ENCODE measurements at places on chromosomes 5 and 9.

- DNase-seq, result no peak
These were observed 68.2 kb downstream of the NR2F1-AS1 start for GRCh38 chr5:93512799-93513198.

GRCh38 chr5:91007251-91007650 lies 375.9 kb downstream of the ARRDC3 start:
- DNase-seq, result no peak

GRCh38 chr9:4547016-4547415 lies 56.7 kb downstream of the SLC1A1 start:
- DNase-seq, result no peak

DNA sequence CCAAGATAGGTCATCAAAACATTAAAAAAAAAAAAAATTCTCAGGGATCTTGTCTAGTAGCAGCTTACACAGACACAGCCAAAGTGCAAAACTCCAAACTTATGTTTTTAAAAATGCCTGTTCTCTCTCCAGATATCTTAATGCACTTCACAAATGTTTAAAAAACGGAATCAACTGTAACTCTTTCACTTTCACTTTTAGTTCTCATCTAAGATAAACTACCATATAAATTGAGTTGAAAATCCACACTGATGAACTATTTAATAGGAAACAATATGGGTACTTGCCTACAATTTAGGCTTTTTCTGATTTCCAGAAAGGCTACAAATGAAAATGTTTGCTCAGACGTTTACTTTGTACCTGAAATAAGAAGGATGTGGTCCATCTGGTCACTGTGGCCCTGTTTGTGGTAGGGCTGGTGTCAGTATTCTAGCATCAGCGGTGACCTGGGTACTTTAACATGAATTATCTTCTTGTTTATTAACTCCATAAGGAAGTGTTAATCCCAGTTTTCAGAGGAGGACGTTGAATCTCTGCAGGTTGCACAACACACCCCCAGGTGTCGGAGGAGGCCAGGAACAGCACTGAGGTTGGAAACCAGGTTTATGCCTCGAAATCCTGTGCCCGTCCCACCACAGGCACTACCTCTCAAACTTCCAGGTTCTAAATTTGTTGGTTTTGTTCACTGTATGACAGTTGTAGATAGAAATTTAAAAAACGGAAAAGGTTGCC lies 13.3 kb upstream of the LPCAT1 start:
- DNase-seq, result no peak

DNA sequence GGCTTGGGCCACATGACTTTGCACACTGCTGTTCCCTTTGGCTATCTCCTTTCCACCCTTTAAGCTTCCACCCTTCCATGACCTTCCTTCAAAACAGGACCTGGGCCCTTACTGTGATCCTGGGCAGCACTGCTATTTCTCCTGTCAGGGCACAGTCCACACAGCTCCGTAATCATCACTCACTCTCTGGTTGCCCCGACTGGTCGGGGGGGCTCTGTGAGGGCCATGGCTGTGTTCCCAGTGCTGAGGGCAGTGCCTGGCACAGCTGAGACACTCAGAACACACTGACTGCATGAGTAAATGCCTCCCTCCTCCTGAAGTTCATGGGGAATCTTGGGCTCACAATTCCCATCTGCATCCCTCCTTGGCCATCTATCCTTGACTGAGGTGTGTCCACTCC lies 12.2 kb downstream of the TRAF1 start:
- no peak for DNase-seq

DNA sequence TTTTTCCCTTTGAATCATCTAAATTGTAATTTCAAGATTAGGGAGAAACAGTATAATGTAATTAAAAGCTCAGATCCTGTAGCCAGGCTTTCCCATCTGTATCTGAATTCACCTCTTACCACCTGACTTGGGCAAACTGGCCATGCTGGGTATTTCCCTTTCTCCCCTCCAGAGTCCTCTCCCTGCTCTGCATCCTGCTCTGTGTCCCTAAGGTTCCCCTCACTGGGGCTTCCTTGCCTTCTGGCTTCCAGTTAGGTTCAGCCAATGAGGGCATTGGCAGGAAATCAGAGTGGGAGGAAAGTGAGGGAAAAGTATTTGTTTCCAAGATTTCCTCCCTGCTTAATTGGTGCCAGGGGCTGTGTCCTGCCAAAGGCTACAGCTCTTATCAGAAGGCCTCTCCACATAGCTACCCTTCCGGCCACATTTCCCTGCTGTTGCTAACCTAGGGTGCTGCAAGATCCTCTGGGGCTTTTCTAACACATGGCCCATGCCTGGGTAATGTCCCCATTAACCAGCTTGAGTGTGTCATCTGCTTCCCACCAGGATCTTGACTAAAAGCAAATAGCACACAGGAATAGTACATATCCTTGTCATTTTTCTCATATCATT lies 51.0 kb upstream of the MPDZ start:
- no peak for DNase-seq

- no peak for DNase-seq
These were observed 165.4 kb downstream of the AUH start for GRCh38 chr9:91196103-91196950.

GRCh38 chr5:115432691-115433090 lies 111.9 kb downstream of the FEM1C start:
- DNase-seq, result peak; percentile 75

GRCh38 chr9:114465906-114466900 lies 39.1 kb downstream of the WHRN start:
- DNase-seq, result peak; percentile 80

DNA sequence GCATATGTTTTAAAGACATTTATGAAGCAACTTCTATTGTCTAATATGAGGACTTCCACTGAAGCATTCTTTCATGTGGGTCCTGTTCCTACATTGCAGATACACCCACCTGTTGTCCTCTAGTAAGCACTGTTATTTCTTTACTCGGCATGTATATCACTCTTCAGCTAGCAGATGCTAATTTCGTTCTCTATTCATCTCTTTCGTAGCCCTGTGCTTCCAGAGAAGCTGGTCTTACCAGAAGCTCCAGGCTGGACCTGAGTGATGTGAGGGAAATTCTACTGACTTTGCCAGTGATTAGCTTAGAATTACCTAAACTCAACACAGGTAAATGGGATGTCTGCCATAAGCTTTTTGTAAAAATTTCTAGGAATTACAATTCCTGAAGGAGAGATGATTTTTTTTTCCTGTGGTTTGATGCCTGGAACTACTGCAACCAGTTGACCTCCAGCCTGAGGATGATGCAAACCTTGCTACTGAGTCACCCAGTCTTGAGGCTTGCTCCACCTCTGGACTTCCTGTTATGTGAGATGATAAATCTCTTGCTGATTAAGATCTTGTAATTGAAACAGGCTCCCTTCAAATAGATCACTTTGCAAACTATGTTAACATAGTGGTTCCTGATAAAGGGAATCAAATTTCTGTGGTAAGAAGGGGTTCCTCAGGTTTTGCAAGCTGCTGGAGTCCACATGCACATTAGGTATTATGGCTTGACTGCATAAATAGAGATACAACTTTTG lies 52.2 kb upstream of the SPINK5 start:
- DNase-seq, result no peak

DNA sequence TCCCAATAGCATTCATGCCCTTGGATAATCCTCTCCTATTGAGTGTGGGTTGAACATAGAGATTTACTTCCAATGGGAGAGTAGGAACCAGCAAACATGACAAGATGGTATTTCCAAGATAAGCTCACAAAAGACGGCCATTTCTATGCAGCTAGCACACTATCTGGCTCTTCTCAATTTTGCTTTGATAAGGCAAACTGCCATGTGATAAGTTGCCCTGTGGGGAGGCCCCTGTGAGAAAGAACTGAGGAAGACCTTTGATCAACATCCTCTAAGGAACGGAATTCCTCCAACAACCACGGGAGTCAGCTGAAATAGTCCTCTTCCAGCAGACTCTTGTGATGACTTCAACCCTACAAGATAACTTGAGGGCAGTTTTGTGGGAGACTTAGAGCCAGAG lies 211.9 kb upstream of the TRPM3 start:
- no peak for DNase-seq

- no peak for DNase-seq
These were observed 25.2 kb upstream of the LIFR start for GRCh38 chr5:38581597-38581996.

- no peak for DNase-seq
These were observed 20.5 kb upstream of the RALGPS1 start for GRCh38 chr9:126894052-126894603.

DNA sequence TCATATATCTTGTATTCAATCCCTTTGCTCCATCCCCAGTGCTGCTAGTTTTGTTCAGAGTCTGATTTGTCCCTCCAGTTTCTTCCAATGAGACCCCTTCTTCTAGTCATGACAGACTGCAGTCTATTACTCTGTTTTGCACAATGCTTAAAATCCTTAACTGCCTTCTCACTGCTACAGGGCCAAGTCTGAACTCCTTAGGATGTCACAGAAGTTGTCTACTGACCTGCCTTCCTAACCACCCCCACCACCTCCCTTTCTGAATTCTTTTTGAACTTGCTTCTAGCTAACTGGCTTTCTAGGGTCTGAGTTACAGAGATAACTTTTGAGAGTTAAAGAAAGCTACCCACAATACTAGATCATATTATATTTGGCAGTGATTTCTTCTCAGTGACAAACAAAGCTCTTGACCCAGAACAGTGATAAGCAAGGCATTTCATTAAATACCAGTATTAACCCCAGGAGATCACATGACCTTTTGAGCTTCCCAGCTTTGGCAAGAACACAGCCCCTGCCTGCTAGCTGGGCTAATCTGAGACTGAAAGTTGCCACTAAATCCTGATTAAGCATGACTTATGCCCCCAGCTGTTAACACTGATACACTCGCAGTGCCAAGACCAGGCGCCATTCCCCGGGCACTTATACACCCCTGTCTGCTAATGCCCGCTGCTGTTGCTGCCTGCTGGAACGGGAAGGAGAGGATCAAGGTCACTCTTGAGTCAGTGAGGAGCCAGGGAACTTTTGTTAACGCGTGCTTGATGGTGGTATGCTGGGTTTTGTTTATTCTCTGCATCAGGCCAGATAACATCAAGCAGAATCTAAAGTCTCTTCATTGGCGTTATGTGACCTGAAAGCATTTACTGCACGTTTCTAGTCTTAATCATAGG lies 36.4 kb upstream of the ADAMTSL1 start:
- peak; percentile 6 for DNase-seq

All from NCI-H1417 (cell line).